ENCODE measurements at places on chromosomes 3 and 15. TPM values are rescaled to one million over a fixed set of nuclear protein-coding genes. Genes with fewer than 3 reads are reported as not detected.
A peak's percentile ranks its signal among the peaks of the same experiment; 100 is the strongest.

PLD1 gene
- 44.8 TPM for total RNA-seq

PDZRN3 gene
- total RNA-seq = 14.1 TPM

LIPC gene
- total RNA-seq = 1.2 TPM

ATP10A gene
- total RNA-seq = 0.11 TPM

EFCC1 gene
- 0.62 TPM for total RNA-seq

ATP8B4 gene
- 0.88 TPM for total RNA-seq

GOLGA8T gene
- 0.25 TPM for total RNA-seq

SLC38A3 gene
- total RNA-seq = 7.1 TPM

SLITRK3 gene
- total RNA-seq = 0.10 TPM

DPPA2 gene
- total RNA-seq = not detected

BCL6 gene
- total RNA-seq = 12.7 TPM

- ATAC-seq = peak; percentile 31
Observed at GRCh38 chr3:53773611-53774368, 72.4 kb downstream of the CHDH start.

DNA sequence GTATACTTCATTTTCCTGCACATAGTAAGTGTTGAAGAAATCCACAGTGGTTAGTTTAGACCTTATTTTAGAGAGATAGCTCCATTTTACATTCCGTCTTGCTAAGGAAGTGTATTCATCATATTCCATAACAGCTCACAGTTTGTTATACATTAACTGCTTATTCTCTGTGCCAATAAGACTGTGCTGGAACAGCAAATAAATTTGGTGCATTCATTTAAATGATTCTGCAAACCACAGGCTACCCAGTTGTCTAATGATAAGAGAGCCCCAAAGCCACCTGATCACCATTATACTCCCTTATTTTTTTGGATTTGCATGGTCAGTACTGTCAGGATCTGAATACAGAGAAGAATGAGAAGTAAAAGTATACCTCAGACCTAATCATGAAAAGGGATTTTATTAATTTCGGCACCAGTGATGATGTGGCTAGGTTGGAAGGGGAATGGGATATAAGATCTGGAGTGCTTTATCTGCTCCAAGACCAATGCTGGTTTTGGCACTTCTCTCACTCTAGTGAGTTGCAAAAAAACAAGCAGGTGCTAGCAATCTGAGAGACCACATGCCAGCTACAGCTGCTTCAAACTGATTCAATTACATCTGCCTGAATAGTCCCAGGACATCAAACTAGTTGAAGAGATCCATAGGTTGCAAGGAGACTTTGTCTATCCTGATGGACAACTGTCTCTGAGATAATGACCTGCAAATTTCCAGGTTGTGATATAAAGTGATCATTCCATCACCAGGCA is 254.8 kb downstream of the ZBTB20 start:
- no peak for ATAC-seq

DNA sequence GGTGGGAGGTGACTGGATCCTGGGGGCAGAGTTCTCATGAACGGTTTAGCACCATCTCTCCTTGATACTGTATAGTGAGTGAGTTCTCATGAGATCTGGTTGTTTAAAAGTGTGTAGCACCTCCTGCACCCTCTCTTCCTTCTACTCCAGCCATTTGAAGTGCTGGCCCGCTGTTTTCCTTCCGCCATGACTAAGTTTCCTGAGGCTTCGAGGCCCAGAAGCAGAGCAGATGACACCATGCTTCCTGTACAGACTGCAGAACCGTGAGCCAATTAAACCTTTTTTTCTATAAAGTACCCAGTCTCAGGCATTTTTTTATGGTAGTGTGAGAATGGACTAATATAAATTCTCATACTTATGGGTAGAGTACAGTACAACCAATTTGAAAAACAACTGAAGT is 123.6 kb upstream of the BHLHE40 start:
- no peak for ATAC-seq

GRCh38 chr3:149167898-149168297 is 38.5 kb downstream of the HPS3 start:
- no peak for ATAC-seq

- no peak for ATAC-seq
Observed at GRCh38 chr3:176566757-176567156, 630.5 kb downstream of the TBL1XR1 start.

DNA sequence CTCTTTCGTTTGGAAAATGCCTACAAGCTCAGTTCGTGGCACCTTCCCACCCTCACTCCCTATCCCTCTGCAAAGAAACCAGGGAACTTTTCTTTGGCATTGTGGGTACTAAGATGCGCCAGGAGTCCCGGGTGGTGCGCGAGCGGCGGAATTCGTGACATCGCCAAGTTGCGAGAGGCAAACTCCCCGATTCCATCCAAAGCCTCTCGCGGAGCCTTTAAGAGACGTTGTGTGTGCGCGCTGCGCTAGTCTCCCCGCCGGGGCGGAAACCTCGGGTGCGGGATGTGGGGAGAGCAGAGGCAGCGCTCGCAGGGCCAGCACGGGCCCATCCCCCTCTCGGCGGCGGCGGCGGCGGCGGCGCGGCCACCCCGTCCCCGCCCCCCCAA is 443 bp upstream of the NR2F2 start:
- peak; percentile 24 for ATAC-seq

DNA sequence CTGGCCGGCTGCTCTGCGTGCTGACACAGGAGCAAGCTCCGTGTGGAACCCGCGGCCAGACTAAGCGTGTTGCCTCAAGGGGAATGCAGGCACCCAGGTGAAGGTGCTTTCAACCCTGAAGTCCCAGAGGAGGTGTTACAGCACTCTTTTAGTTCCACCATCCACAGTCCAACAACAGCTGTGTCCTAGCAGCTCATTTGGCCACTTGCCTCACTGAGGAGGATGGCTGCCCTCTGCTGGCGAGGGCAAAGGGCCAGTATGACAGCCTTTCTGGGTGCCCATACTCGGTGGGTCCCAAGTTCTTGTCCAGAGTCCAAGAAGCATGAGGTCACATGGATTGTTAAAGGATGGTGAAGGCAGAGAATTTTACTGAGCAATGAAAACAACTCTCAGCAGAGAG is 87.8 kb downstream of the C3orf85 start:
- peak; percentile 33 for ATAC-seq

GRCh38 chr3:120093119-120093910 is 932 bp downstream of the GSK3B start:
- ATAC-seq = no peak

- ATAC-seq = no peak
Observed at GRCh38 chr15:100686021-100686724, 83.8 kb downstream of the ASB7 start.

- no peak for ATAC-seq
Observed at GRCh38 chr3:182028081-182028480, 316.4 kb downstream of the SOX2 start.

GRCh38 chr15:78345396-78346125 is 5.4 kb downstream of the CRABP1 start:
- peak; percentile 44 for ATAC-seq

DNA sequence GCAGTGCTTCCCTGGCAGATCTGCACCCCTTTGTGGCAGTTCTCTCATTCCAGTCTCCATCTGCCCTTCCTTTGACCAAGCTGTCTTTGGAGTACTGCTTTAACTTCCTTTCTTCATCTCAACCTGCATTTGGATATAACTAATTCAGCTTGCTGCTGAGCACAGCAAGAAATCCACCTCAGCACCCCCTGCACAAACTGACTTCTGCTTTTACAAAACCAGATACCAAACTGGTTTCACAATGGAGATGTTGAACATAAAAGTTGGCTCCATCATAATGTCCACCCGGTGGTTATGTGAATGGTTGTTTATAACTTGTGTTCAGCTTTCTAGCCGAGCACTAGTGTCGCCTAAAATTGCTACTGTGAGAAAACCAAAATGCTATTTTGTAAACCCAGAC is 341.1 kb upstream of the SEMA6D start:
- ATAC-seq = no peak

DNA sequence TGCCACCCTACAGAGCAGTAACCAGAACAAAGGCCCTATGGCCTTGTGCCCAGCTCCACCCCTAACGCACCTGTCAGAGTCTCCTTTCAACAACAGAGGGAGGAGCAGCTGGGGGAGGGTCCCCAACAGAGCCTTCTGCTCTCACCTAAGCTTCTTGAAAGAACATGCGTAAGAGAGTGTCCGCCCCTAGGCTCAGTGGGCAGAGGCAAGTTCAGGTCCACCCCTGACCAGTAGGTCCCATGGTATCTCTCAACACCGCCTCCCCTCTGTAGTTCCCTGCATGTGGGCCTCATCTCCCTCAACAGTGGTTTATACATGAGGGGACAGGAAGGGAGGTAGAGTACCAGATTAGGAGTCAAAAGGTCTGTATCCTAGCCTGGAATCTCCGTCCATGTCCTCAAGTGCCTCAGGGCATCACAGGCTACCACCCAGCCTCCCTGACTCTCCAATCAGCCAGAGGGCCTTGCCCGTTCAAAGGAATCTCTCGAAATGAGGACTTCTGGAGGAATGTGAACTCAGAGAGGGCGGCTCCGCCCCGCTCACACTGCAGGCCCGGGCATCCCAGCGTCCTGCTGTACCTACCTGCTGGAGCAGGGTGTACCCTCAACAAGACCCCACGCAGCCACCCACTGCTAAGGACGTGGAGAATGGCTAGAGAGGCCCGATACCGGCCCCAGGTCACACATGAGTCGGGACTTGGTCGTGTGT is 680 bp downstream of the POC1A start:
- ATAC-seq = no peak

GRCh38 chr3:98504539-98504938 is 7.1 kb downstream of the OR5K2 start:
- ATAC-seq = no peak

DNA sequence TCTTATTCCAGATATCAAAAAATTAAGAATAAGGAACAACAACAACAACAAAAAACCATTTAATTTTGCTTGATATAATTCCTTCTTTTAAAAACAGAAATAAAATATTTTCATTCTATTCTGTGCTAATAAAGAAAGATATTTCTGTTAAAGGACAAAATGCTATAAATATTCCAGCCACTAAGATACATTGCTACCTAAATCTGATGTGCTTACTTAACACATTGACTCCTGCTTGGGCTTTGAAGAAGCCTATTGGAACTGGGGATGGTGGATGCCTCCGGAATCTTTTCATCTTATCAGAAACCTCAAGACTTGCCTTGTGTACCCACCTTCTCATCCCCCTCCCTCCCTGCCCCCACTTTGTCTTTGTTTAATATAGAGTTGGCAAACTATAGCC is 320.2 kb downstream of the MEX3B start:
- ATAC-seq = no peak

DNA sequence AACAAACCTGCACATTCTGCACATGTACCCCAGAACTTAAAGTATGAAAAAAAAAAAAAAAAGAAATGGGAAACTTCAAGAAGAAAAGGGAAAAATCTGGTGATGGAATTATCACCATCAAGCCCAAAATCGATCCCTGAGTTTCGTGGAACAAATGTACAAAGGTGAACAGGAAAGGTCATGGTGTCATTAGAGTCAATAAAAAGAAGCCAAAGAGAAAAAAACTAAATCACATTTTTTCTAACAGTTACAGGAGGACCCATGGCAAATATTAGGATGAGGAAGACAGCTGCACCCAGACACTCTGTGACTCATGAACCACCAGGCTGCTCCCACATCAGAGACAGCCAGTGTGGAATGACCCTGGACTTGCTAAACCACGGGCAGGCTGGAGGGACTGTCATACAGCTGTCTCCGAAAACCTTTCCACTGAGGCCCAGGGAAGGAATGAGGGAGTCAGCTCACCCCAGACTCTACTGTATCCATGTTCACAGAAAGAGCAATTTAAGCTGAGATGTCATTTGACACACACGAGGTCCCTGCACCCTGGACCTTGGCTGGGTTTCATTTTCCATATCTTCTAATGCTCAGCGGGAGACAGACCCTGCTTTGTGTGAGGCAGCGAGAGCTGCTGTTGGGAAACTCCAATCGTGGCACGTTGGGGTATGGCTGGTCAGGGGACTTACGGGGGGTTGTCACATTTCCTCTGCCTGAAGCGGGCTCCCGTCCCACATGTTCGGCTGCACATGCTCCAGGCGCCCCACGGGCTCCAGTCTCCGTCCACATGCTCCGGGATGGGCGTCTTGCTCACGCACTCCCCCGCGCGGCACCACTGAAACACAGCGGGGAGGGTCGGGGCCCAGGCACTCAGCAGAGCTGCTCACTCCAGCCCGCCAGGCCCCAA is 210.2 kb downstream of the ADAMTS17 start:
- no peak for ATAC-seq

DNA sequence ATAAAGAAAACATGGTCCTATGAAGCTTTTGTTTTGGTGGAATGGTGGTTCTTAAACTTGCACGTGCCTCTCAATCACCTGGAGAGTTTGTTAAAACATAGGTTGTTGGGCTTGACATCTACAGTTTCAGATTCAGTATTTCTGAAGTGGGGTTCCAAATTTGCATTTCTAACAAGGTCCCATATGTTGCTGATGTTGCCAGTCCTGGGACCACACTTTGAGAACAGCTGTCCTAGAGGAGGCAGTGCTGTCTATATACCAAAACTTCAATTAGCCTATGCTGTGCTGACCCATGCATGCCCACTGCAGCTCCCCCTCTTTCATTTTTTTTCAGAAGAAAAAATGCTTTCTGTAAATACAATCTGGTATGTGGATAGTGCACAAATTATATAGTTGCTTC is 31.3 kb downstream of the ALCAM start:
- ATAC-seq = no peak

DNA sequence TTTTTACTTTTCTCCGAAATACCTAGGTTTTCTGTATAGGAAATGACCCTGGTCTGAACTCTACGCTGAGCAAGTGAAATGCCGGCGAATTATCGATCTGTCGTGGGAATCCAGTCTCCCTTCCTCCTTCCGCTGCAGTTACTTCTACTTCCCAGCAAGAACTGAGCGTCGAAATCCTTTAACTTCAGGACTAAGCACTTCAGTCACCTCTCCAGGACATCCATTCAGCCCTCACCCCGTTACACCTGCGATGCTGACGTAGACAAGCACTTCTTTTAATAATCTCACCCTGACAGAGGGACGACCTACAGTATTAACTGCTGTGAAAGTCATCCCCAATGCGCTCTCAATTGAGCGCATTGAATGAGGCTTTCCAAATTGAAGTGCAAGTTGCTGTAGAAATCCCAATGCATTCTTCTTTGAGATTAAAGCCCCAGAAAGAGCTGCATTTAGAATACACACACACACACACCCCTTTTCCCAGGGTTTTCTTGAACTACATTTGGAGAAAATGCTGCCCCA is 1.3 kb downstream of the TOP2B start:
- no peak for ATAC-seq

- no peak for ATAC-seq
Observed at GRCh38 chr3:64909757-64910467, 222.1 kb upstream of the ADAMTS9 start.

DNA sequence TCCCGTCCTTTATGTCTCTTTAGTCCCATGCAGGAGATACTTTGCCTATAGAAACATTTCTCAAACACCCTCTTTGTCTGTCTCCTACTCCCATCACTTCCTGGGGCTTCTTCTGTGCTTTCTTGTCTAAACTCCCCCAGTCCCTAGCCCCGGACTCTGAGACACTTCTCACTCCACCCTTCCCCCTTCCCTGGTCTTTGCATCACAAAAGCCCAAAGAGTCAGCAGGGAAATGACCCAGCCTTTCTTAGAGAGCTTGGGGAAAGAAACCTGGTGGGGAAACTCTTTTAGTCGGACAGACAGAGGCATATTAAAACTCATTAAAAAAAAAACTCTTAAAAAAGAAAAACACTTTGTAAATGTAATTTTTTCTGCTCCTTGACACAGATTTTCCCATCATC is 211.2 kb downstream of the TJP1 start:
- no peak for ATAC-seq

All from motor neuron (in vitro differentiated cells).